ENCODE measurements at places on chromosomes 7 and 10. TPM values are rescaled to one million over a fixed set of nuclear protein-coding genes. Genes with fewer than 3 reads are reported as not detected.

DNA sequence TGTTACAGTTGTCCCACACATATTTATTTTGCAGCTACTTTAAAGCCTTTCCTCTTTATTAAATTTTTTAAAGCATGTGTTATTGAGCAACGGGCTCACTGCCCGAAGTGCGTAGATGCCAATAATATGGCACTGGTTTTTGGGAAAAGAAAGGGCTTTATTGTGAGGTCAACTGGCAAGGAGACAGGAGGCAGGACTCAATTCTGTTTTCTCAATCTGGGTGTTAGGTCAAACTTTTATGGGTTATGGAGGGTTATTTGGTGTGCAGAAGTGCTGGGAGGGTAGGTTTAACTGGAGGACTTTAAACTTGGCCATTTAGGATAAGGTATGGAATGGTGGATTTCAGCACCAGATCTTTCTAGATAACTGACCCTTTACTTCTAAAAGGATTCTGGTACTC lies 183.6 kb downstream of the LRRC4 start:
- DNase-seq, result no peak

DNA sequence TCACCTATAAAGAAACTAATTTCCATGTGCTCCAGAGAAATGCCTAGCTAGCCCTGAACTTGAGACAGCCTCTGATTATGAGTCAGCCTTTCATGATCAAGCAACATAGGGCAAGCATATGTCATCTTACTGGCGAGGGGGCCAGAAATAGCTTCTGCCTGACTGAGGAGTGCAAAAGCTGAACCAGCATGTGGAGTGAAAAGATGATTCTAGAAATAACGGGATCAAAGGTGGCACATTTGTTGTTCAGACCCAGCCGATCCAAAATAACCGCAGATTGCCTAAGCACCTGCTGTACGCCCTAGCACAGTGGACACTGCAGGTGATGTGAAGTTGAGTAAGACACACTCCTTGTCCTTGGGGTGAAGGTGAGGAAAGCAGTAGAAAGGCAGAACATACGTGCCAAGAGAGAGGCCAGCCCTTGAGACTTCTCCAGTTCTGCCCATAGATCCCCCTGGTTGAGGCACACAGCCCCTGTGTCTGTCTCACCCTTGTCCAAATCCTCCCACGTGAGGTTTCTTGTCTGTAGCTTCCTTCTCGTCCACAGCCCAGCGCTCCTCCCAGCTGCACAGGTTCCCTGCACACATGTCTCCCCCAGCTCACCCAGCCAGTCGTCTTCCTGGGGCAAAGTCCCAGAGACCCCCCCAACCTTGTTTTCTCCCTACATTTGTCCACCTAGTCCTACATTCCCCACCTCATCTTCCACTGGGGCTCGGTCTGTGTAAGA lies 2.8 kb upstream of the BCL7B start:
- no peak for DNase-seq

DNA sequence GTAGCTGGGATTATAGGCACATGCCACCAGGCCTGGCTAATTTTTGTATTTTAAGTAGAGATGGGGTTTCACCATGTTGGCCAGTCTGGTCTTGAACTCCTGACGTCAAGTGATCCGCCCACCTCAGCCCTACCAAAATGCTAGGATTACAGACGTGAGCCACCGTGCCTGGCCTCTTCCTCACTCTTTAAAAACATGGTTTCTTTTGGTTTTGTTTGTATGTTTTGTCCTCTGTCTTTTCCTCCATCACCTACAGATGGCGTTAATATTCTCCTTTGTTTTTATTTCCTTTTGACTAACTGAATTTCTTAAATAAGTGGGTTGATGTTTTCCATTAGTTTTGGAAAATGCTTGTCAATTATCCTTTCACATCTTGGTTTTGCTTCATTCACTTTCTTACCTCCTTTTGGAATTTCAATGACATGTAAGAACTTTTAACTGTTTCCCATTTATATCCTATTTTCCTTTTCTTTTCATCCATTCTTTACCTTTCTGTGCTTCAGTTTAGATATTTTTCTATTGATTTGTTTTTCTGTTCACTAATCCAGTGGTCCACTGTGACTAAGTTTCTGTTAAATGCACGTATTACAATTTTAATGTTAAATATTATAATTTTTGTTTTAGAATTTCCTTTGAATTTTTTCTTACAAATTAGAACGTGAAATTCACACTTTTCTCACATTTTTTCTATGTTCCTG lies 104.1 kb downstream of the ZNF467 start:
- DNase-seq, result no peak

- DNase-seq, result peak; percentile 38
Measured at GRCh38 chr7:23679898-23680413, at the start of gene FAM221A. TSS of gene FAM221A (plus strand) at chr7:23680199. CDS start at chr7:23680219, 20 bp downstream.

GRCh38 chr7:34453150-34453549 lies 204.9 kb upstream of the NPSR1 start:
- DNase-seq, result no peak

GRCh38 chr7:77831481-77831880 lies 32.9 kb downstream of the PHTF2 start:
- no peak for DNase-seq

DNA sequence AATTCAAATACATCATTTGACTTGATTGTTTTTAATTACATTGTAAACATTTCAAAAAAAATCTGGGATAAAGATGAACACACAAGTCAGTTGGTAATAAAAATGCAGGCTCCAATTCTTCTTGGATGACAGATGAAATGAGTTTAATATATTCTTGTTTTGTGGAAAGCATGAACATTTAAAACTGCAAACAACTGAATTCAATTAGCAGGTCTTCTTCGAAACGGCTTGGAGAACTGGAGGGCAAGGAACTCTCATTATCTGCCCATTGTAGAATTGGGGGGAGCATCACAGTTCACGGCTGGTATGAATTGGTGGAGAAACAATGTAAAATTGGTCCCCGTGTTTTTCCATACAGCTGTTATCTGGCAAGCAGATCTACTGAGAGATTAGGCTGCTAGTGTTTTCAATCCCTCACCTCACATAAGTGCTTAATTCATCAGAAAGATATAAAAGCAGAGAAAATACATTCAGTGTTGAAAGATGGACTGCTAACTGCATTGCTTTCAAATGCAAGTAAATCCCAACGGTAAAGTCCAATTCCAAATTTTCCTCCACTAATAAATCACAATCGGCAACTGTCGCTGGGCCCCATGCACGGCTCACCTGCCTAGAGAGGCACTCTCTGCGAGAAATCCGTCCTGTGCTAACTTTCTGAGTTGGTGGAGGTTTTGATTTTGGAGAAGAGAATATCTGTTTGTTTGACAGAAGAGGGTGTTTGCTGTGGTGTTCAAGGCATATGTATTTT lies 199.5 kb downstream of the ZNF438 start:
- no peak for DNase-seq

GRCh38 chr10:126640401-126640800 lies 30.1 kb downstream of the C10orf90 start:
- DNase-seq, result no peak

DNA sequence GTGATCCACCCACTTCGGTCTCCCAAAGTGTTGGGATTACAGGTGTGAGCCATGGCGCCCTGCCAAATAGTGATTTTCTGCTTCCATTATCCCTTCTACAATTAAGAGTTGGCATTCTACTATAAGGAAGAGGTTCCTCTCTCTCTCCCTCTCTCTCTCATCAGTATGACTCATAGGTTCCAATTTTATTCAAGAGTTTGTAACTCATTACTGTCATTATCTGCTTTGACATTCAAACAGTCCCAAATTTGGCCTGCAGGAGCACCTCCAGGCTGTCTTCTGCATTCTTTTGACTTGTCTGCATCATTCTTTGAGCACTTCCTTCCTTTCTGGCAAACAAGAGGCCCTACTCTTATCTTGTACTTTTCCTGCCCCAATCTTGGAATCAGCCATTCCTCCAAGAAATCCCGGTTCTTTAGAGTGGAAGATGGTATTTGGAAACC lies 33.2 kb upstream of the CALU start:
- DNase-seq, result no peak

- DNase-seq, result no peak
Measured at GRCh38 chr7:137760111-137760510, 86.7 kb downstream of the DGKI start.

- no peak for DNase-seq
Measured at GRCh38 chr7:159025161-159025779, 119.4 kb downstream of the VIPR2 start.

- DNase-seq, result no peak
Measured at GRCh38 chr7:100372256-100372655, 1.0 kb upstream of the PILRA start.

- DNase-seq, result no peak
Measured at GRCh38 chr7:26100406-26101339, 51.3 kb upstream of the NFE2L3 start.

GRCh38 chr10:112332022-112332421 lies 41.9 kb upstream of the ACSL5 start:
- DNase-seq, result no peak

DNA sequence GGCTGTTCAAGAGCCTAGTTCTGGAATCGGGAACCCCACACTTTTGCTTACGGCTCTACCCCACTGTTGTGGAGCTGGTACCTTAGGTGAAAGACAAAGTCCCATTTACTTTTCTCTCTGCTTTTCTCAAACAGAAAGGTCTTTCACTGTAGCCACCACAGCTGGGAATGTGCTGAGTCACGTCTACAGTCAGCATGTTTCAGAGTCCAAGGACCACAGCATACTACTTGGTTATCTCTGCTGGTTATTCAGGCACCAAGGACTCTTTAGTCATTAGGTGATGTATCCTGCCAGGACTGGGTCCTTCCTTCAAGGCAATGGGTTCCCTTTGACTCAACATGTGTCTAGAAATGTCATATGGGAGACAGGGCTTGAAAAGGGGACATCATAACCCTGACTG lies 266.8 kb upstream of the STEAP1 start:
- no peak for DNase-seq

GRCh38 chr7:39696631-39697030 lies 73.3 kb downstream of the RALA start:
- DNase-seq, result no peak

DNA sequence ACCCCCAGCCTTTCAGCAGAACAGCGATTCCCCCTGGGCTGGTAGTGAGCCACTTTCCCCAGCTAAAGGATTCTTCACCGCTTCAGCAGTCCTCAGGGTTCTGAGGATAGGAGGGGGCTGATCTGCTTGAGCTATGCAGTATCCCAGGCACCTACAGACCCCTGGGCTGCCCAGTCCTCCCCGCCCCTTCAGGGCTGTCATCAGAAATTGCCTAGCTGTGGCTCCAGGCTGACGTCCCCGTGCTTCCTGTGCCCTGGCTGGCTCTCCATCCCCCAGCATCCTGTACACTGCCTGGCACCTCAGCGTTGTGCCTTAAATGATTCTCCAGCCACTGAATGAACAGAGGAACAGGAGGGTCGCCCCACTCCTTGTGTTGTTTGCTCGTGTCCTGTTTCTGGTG lies 38.4 kb upstream of the CDH23 start:
- no peak for DNase-seq

DNA sequence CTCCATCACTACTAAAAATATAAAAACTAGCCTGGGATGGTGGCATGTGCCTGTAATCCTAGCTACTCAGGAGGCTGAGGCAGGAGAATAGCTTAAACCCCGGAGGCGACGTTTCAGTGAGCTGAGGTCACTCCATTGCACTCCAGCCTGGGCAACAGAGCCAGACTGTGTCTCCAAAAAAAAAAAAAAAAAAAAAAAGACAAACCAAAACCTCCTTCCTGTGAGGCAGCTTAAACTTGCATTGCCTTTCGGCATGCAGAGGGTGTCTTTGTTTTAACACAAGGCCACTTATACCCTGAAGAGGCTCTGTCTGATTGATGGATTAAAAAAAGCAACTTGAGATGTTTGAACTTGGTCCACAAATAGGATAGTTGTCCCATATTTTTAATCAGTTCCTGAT lies 128.4 kb upstream of the RSU1 start:
- DNase-seq, result no peak

- DNase-seq, result no peak
Measured at GRCh38 chr7:56229631-56230030, 113.4 kb upstream of the NUPR2 start.

- no peak for DNase-seq
Measured at GRCh38 chr7:3710531-3710930, 409.5 kb downstream of the SDK1 start.

DNA sequence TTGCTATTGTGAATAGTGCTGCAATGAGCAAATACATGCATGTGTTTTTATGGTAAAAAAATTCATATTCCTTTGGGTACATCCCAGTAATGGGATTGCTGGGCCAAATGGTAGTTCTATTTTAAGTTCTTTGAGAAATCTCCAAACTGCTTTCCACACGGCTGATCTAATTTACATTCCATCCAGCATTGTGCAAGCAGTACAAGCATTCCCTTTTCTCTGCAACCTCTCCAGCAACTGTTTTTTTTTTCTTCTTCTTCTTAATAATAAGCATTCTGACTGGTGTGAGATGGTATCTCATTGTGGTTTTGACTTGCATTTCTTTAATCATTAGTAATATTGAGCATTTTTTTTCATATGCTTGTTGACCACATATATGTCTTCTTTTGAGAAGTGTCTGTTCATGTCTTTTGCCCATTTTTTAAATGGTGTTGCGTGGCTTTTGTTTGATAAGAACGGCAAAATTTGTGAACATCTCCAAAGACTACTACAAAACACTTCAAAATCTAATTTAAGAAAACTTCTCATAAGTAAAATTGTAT lies 136.1 kb upstream of the MYO3A start:
- DNase-seq, result no peak

DNA sequence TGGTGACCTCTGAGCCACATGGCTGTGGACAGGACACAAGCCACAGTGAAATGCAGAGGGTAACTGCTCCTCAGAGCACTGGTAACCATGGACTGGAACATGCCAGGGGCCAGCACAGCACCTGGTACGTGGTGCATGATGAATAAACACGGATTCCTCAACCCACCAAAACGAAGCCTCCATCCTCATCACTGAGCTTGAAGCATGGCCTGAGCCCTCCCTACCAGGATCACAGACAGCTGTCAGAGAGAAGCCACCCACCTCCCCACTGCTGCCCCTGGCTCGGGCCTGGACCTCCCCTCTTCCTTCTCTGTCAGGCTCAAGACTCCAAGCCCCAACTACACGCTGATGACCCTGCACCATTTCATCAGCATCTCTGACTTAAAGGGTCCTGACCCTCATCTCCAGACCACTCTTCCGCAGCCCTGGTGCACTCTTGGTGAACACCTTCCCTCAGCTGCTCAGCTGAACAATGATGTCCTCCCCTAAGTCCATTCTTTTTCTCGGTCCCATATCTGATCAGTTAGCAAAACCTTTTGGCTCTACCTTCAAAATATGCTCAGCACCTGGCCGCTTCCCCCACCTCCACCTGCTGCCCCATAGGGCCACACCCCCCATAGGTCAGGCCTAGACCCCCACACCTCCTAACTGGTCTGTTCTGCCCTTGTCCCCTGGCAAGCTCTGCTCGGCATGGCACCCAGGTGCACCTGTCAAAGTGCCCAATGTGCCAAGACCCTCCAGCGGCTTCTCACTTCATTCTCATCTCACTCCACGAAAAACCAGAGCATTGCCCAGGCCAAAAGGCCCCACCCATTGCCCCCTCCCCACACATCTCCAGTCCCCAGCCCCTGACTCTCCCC lies 141.1 kb downstream of the MAPK8 start:
- no peak for DNase-seq

Gene NKX2-3
- total RNA-seq, result 15.4 TPM

Gene CTTNBP2
- total RNA-seq, result 4.7 TPM

Gene SYT15
- 9.6 TPM for total RNA-seq

Gene ACTR3C
- total RNA-seq, result 4.3 TPM

Gene NPTX2
- total RNA-seq, result 14.9 TPM

Gene SFTPA1
- not detected for total RNA-seq

Gene GDF2
- total RNA-seq, result not detected

Gene PLEKHS1
- total RNA-seq, result not detected

Gene MUC12
- not detected for total RNA-seq

Gene NET1
- total RNA-seq, result 106 TPM

Gene UCMA
- not detected for total RNA-seq

Gene TRAPPC14
- total RNA-seq, result 12.2 TPM

Data from omental fat pad (tissue), 4 donors.